CD4-positive, alpha-beta T cell treated with Interleukin-17A for 1 hour (primary cell): ENCODE measurements at places on chromosomes 6 and 20.

- DNase-seq = peak; percentile 26
Measured at GRCh38 chr20:53934421-53935343, 135.7 kb downstream of the BCAS1 start.

DNA sequence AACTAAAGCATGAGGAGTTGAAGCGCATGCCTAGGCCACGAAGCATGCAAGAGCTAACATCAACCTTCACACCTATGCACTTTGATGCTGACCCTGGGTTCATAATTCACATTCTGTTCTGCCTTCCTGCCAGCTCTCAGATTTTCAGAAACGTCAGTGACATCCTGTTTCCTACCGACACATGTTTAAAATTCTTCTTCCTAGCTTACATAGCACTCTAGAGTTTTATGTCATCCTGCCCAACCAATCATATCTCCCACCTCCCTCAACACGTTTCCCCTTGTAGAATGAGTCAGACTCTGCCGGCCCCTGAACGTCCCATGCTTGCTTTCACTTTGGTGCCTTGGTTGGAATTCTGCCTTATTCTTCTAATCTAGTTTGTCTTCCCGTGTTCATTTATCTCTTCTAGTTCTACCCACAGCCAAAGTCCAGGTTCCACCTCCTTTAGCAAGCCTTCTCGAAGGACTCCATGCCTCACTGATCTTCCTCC is 97.2 kb upstream of the MAP7 start:
- peak; percentile 78 for DNase-seq

- no peak for DNase-seq
Measured at GRCh38 chr6:90442366-90442765, 144.5 kb downstream of the MAP3K7 start.

DNA sequence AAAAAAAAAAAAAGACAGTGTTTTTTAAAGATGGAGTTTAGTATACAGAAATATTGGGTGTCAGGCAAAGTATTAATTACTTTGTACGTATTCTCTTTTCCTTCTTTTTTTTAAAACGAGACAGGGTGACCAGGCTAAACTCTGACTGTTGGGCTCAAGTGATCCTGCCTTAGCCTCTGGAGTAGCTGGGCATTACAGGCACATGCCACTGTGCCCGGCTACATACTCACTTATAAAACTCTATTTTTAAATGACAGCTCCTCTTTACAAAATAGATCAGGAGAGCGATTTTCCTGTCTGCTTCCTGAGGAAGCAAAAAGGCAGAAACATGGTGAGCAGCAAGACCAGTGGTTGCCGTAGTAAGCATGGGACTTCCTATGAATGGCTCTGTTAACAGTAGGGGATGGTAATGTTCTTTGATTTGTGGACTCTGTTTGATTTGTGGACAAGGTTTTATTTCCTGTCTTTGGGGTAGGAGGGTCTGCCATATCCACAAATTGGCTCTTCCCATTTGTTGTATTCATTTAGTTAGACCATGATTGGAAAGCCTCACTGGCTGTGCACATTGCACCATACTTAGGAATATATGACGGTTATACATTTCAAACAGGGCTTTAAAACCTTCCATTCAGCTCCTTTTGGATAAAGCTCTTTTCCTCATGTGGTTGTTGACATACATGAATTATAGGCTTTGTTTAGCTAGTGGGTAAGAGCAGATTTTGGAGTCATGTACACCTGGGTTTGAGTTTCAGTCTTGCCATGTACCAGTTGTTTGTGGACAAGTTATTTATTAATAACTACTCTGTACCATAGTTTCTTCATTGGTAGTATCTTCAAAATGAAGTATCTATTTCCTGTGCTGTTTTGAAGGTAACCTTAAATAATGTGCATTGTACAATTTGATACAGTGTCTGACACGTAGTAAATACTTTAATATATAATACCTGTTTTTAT is 45.1 kb downstream of the PTPRA start:
- no peak for DNase-seq

- no peak for DNase-seq
Measured at GRCh38 chr6:55445648-55446204, 118.5 kb downstream of the GFRAL start.

DNA sequence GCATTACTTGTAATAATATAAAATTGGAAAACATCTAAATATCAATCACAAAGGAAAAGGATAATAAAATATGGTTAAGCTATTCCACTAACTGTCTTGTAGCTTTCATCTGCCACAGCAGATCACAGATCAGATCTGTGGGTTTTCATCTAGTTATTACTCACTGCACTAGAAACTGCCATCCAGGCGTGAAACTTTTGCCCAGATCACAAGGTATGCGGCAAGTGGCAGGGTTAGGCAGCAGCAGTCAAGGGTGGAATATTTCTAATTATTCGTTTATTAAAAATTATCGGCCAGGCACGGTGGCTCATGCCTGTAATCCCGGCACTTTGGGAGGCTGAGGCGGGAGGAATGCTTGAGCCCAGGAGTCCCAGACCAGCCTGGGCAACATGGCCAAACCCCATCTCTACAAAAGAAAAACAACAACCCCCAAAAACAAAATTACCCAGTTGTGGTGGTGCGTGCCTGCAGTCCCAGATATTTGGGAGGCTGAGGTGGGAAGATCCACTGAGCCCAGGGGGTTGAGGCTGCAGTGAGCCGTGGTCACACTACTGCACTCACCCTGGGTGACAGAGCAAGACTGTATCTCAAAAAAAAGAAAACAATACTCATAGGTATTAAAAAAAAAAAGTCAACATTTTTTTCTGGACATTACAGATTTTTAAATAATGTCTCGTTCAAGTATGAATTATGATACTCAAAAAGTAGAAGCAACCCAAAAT is 32.1 kb downstream of the BEND3 start:
- no peak for DNase-seq

- DNase-seq = peak; percentile 60
Measured at GRCh38 chr20:60262967-60263603, 304.9 kb downstream of the CDH26 start.

GRCh38 chr6:27861276-27861840 is 50.8 kb downstream of the OR2B2 start:
- no peak for DNase-seq

GRCh38 chr6:167925026-167925425 is 72.4 kb upstream of the KIF25 start:
- DNase-seq = no peak

DNA sequence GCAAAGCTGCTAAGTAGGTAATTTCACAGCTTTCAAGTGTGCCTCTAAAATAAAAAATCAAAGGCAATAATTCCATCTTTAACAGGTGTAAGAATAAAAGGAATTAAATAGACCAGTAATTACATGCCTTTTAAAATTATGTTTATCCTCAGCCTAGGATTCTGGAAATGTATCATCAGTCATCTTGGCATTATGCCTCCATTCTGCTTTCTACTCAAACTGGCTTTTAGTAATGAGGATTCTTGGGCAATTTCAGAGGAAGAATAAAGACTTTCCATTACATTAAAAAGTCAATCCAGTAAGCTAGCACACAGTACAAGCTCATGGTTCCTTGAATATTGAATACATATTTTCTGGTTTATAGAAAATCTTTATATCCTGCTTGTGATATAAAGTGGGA is 44.7 kb downstream of the GSTA2 start:
- DNase-seq = no peak

GRCh38 chr6:165092881-165093595 is 216.4 kb downstream of the C6orf118 start:
- no peak for DNase-seq

DNA sequence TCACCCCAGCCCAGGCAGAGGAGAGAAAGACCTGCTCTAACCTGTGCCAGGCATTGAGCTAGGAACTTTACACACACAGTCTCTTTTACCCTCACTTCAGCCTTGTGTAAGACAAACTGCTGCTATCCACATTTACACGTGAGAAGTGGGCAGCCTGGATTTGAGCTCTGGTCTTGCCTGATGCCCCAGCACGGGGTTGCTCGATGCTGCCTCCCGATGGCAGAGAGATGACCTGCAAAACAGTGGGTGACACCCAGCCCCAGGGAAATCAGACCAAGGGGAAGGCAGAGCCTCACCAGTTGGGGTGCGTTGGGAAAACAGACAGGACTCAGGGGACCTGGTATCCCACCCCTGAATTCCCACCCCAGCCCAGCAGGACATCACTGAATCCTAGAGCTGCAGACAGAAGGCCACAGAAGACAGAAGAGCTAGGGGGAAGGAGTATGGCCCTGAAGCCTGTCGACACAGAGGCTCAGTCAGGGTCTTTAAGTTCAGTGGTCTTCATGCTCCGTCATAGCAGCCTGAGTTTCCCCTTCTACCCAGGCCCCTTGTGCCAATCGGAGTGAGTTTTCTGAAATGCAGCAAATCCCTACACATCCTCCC is 990 bp downstream of the BPI start:
- no peak for DNase-seq

DNA sequence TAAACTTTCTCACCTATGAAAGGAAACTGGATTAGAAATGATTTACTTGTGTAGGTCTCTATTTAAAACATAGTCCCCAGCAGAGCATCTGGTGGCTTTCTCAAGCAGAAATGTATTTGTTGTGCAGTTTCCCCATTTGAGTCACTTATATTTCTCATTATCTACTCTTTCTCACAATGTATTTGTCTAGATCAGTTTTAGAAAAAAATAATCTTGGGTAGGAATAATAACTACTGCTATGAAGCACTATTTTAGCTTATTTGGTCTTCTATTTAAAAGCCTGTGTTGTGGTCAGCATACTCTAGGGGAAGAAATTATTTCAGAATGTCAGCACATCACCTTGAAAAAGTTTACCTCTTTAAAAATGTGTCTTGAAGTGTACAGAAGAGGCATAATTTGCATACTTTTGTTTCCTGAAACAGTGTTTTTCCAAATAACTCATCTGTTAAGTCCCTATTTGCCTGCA is 60.9 kb upstream of the PRL start:
- DNase-seq = no peak

DNA sequence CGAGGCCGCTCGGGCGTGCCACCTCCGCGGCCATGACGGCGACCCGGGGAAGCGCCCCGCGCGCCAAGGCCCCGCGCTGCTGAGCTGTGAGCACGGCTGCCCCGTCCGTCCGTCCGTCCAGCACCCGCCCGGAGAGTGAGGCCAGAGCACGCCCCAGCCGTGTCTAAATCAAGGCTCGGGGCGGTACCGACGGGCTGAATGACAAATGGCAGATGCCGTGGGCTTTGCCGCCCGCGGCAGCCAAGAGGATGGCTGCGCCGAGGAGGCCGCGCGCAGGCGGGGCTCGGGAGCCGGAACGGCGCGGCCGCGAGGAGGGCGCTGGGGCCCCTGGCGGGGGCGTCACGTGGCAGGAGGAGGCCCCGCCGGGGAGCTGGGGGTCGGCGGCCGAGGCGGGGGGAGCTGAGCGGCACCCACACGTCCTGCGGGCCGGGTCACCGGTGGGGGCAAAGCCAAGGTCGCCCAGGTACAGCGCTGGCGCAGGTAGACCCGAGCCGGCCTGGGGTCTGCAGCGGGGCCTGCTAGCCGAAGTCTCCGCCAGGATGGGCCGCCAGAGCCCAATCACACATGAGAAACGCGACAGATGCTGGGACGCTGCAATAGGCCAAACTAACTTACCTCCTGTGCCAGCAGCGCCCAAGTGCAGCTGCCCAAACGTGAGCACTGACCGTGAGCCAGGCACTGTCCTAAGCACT is at the start of gene PLAGL1:
Gene PLAGL1 (minus strand): TSS at position 140 of the 692 bp plus-strand sequence. CDS start 60,123 bp downstream, outside the sequence.
- DNase-seq = peak; percentile 10

- no peak for DNase-seq
Measured at GRCh38 chr20:64151633-64152530, 12.4 kb upstream of the MYT1 start.

DNA sequence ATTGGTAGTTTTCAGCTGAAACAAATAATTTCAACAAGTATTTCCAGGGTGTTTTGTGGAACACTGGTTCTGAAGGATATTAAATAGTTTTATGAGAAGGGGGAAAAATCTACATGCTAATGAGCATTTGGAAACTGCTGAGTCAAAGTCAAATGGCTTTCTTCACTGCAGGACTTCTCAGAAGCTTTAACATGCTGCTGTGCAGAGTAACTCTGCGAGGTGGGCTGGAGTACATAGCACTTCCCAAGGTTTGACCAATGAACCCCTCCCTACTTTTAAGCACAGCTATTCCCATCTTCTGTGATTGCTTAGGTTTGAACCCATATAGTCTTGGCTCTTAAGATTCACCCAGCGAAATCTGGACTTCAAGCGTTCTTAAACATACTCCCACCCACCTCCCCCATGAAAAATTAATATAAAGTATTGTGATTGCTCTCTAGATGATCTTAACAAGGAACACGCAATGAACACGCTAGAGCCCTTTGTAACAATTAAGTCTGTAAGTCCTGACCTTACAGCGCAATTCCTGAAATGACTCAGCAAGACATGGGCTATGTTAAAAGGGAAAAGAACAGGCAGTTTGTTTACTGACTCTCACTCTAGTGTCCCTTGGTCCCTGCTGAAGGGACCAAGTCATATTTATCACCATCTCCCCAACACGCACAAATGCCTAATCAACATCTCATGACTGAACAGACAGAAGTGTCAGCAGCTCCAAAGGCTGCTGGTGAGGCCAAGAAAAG is 105.2 kb downstream of the NFATC2 start:
- DNase-seq = no peak

DNA sequence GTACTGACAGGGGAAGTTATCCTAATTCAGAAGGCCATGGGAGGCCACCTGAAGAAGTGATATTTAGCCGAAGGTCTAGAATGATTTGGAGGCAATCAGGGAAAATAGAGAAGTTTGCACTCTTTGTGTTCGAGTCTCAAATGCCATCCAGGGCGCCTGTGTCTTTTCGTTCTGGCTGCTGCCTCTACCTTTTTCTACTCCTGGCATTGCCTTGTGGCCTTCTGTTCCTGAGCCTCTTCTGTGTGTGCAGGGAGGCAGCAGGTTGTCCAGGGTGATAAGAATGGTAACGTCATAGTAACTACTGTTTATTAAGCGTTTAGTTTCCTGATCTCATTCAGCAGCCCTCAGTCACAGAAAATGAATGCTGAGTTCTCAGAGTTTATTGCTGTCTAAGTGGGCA is 252.1 kb downstream of the FARS2 start:
- no peak for DNase-seq
